T-helper 2 cell (primary cell): ENCODE measurements at places on chromosomes 5 and 9.

DNA sequence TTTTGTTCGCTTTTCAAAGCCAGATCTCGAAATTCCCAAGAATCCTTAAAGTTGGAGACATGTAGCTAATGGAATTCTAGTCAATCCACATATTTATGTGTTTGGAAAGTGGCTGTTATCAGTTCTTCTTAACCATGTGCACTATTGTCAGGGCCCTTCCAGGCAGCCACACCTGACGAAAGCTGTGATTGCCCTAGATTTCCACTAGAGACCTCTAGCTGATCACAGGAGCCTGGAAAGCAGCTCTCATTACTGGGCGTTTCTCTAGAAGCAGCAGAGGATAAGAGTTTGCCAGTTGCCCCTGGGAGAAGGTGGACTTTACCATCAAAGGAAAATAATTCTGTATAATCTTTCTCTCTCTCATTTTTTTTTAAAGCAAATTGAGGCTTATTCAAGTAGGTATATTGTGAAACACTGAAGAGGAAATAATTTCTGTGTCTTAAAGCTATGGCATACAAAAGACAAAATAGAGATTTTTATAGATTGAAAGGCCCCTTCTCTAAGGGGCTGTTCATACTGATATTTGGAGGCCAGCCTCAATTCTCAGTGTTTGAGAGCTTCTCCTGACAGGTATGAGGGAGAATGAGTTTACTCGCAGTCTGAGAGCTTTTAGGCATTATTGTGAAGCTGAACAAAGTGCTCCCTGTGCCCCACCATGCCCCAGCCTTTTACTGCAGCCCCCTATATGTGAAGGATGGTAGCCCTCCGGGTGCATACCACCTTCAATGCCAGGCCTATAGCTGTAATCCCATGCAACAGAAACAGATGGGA, 405.4 kb upstream of the ACTBL2 start:
- DNase-seq = no peak

GRCh38 chr9:33189331-33189791, 22.2 kb upstream of the B4GALT1 start:
- no peak for DNase-seq

DNA sequence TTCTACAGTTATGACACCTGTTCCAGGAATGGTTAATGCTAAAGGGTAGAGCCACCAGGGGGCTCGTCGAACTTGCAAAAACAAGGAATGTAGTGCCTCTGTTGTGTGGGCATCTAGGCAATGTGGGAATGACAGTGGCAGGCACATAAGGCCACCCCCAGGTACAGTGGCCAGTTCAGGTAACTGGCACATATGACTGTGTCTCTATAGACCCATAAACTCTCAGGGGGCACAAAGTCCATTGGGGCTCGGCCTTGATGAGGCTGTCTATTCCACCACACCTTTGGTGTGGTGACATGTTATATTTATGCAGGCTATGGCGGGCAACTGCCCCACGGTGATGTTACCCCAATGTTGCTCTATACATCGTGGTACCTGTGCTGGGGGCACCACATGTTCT, 59.6 kb upstream of the FAM120A start:
- DNase-seq = no peak

- DNase-seq = no peak
Observed at GRCh38 chr5:139882961-139883539, 87.4 kb downstream of the PSD2 start.

DNA sequence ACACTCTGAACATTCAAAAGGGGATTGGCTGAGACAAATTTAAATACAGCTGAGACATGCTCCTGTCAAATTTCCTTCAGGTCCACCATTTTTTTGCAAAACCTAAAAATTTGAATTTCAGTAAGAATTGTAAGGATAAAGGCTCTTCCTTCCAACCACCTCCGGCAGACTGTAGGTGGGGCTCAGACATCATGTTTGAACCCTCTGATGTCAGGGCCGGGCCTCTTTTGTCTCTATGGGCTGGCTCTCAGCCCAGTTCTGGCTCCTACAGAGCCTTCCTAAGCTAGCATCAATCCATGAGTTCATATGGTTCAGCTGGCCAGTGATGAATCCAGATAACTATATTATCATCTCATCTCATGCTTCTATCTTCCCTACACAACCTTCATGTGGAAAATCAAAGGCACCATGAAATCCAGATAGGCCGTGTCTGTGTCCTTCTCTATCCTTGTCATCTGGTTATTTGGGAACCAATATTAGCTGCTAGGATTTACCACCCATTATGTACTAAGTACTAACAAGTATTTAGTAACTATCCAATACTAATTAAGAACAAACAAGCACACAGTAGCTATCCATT, 44.2 kb downstream of the NIPSNAP3B start:
- DNase-seq = no peak

DNA sequence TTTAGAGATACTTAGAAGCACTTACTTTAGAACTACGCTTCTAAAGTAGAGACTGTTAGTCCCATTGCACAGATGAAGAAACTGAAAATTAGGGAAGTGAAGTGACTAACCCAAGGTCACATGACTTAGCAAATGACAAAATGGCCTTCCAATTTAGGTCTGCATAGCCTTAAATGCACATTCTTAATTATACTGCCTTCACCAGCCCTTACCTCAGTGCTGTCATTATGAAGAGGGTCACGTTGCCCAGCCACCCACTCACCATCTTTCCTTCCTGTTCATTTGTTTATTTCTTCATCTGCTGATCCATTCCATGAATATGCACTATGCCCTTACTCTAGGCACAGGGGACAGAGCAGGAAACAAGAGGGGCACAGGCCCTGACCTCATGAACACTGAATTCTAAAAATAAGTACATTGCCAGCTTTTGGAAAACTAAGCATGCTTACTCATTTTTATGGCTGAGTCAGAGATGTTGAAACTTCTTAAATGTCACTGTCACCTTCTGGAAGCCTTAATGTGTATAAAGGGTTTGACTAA, 8.6 kb downstream of the HAVCR2 start:
- no peak for DNase-seq

- DNase-seq = no peak
Observed at GRCh38 chr9:91412941-91413340, 10.7 kb downstream of the NFIL3 start.

- DNase-seq = no peak
Observed at GRCh38 chr5:168377525-168377924, 86.1 kb downstream of the WWC1 start.

GRCh38 chr5:54195701-54196100, 114.7 kb downstream of the ARL15 start:
- DNase-seq = no peak

DNA sequence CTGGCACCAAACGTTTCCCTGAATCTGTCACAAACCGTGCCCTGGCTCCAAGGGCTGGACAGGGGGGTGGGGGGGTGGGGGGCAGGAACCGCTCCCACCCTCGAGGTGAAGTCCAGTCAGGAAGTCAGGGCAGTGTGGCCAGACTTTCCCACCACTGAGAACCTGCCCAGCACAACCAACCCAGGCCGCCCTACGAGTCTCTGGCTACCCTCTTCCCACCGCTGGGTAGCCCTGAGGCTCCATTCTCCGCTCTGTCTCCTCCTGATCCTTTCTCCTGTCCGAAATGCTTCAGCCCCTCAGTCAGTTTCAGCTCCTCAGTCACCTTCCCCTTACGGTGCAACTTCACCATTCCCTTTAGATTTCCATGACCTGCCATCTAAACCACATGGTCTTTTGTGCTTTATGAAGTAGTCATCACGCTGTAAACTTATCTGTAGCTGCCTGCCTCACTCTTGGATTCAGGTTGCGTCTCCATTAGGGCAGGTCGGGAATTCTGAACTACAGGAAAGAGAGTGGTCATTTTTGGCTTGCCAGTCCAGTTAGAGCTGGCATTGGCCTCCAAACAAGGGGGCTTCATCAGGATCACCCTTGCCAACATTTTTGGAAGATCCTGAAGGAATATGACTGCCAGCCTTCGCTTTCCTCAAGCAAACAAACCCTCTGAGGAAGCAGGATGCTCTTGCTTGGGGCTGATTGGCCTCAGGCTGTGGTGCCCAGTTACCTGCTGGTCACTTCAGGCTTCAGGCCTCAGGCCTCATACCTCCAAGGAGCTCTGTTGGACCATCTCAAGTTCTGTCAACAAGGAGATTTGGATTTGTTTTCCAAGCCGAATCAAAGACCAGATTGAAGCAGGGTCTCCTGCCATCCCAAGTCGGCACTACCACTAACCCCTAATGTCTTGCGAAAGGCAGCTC, 794 bp upstream of the DCAF12 start:
- no peak for DNase-seq

- DNase-seq = no peak
Observed at GRCh38 chr9:37611961-37612360, 19.6 kb upstream of the TOMM5 start.
